ENCODE measurements at places on chromosomes 1 and 21. TPM values are rescaled to one million over a fixed set of nuclear protein-coding genes. Genes with fewer than 3 reads are reported as not detected.

DNA sequence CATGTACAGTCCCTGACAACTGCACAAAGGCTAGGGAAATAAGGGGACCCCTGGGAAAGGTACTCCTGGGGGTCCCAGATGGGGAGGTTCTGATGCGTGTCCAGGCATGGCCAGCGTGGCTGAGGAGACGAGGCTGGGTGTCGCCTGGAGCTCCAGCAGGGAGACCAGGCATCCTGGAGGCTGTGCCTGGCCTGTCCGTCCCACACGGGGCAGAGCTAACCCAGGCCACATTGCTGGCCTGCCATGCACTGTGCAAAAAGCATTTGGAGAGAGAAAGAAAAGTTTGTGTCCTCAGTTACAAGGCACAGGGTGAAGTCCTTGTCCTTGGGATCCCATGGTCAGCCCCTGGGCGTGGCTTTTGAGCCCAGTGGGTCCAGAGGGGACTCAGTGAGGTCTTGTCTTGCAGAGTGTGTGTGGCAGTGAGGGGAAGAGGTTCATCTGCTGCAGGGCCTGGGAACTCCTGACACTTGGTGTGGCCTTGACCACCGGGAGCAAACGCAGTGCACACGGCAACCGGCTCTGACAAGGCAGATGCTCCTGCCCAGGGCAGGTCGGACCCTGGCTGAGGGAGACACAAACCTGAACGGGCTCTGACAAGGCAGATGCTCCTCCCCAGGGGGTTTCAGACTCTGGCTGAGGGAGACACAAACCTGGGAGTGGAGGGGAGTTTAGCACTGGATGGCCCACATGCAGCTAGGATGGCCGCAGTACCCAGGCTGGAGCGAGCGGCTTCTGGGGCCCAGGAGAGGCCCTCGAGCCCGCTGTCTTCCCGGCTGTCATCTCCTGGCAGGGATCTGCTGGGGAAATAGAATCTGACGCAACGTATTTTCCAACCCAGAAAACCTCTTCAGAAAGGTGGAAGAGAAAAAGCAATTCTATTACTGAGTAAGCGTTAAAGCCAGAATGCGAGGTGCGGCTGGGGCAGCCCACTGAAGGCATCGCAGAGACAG is 37.3 kb upstream of the COL18A1 start:
- no peak for DNase-seq

GRCh38 chr1:157739229-157739901 is 37.6 kb downstream of the FCRL2 start:
- DNase-seq = no peak

DNA sequence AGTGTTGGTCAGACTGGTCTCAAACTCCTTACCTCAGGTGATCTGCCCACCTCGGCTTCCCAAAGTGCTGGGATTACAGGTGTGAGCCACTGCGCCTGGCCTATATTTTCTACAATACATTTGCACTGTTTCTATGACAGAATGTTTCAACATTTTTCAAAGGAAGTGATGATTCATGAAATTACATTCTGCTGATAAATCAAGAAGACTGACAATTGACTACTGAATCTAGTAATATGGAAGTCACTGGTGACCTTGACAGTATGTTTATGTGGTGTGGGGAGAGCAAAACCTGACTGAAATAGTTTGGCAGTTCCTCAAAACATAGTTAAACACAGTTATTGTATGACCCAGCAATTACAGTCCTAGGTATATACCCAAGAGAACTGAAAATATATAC is 18.1 kb downstream of the LRIF1 start:
- DNase-seq = no peak

DNA sequence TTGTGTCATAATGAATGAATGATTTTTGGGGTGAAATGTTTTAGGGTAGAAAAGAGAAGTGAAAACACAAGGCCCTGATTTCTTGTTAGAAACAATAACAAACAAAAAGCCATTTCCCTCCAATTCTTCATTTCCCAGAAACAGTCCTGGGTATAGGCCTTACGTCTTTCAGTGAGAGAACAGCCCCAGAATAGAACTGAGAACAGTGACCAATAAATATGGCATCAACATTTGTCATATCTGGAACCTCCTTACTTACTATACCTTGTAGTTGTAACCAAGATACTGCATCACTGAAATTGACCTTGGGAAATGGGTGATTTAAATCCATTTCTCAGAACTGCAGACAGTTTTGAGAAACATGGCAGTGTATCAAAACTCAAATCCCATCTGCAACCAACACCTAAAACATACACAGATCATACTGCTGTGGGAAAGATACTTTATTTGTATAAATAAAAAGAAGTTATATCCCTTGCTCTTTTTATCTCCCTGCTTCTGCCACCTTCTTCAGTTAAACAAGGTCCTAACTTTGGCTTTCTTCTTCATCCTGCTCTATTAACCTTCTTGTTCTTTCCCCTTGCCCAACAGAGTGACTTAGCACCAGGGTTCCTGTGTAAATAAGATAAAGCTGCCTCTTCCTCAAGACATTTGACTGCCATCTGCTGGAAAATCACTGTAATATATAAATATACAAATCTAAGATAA is 19.5 kb downstream of the XKR8 start:
- DNase-seq = peak; percentile 72

GRCh38 chr1:226686440-226687425 is 52.3 kb downstream of the ITPKB start:
- no peak for DNase-seq

GRCh38 chr21:40270047-40270446 is 402.8 kb downstream of the PCP4 start:
- peak; percentile 66 for DNase-seq

GRCh38 chr1:221926441-221926840 is 184.6 kb upstream of the DUSP10 start:
- no peak for DNase-seq

GRCh38 chr1:238722812-238723211 is 663.6 kb upstream of the CHRM3 start:
- DNase-seq = no peak

GRCh38 chr1:51410568-51411460 is 80.5 kb upstream of the TTC39A start:
- no peak for DNase-seq

GRCh38 chr1:180962178-180962577 is 49.5 kb downstream of the KIAA1614 start:
- no peak for DNase-seq

DNA sequence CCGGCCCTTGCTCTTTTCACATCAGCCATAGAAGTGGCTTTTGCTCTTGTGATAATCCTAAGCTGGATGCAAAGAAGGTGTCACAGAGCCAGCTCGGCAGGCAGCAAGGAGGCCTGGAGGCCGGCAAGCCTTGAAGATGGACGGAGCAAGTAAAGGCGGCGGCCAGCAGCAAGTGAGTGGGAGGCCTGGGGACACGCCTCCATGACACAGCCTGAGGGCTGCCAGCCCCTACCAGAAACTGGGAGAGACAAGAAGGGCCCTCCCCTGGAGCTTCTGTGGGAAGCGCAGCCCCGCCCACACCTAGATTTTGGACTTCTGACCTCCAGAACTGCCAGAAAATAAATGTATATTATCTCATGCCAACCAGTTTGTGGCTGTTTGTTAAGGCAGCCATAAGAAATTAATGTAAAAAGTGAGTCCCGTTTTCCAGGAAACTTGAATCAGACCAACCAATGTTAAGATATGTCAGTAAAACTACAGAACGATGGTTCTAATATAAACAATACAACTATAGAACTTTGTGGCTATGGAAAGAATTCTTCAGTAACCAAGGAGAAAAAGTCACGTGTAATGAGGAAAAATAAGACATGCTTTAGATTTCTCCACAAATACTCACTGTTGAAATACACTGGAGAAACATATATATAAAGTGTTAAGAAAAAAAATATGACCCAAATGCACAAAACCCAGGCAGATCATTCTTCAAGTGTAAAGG is 49.9 kb downstream of the BACE2 start:
- peak; percentile 75 for DNase-seq

GRCh38 chr1:151838222-151839081 is 1.2 kb downstream of the C2CD4D start:
- peak; percentile 62 for DNase-seq

GRCh38 chr1:228291906-228292608 is 84.2 kb downstream of the OBSCN start:
- DNase-seq = no peak

DNA sequence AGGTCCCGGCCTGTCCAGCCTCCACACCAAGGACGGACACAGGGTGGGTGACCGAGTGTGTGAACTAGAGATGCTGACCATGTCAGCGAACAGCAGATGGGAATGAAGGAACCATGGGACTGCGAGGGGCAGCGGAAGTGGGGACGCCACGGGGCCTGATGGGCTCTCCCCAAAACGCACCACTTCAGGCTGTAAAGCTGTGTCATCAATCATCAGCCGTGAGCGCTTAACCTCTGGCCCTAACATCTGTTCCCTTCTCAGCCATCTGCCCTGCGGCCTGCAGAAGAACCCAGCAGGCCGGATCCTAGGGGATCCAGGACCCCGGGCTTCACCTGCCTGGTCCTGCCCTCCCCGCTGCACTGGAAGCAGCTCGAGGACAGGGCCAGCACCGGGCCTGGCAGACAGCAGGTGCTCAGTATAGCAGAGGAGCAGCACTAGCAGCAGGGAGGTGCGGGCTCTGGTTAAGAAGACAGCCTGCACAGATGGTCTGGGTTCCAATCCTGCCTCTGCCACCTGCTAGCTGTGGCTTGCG is 58.7 kb downstream of the DMRTB1 start:
- DNase-seq = no peak

DNA sequence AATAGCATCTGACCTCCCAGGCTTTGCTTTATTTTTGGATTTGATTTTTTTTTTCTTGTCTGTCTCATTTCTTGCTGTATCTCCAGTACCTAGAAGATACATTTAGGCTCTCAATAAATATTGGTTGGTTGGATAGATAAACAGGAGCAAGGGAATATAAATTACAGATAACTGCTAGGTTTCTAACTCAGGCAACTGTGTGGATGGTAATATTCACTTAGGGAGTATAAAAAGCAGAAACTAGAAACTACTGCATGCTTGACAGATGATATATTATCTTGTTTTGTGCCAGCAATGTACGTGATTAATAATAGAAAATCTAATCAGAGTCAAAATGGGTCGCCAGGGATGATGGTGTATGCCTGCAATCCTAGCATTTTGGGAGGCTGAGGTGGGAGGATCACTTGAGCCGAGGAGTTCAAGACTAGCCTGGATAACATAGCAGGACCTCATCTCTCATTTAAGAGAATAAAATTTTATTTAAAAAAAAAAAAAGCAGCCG is 31.0 kb upstream of the TARS2 start:
- DNase-seq = no peak

- DNase-seq = no peak
Observed at GRCh38 chr1:212203630-212204029, 81.6 kb upstream of the PPP2R5A start.

GRCh38 chr21:31443736-31444521 is 99.9 kb upstream of the TIAM1 start:
- peak; percentile 85 for DNase-seq

DNA sequence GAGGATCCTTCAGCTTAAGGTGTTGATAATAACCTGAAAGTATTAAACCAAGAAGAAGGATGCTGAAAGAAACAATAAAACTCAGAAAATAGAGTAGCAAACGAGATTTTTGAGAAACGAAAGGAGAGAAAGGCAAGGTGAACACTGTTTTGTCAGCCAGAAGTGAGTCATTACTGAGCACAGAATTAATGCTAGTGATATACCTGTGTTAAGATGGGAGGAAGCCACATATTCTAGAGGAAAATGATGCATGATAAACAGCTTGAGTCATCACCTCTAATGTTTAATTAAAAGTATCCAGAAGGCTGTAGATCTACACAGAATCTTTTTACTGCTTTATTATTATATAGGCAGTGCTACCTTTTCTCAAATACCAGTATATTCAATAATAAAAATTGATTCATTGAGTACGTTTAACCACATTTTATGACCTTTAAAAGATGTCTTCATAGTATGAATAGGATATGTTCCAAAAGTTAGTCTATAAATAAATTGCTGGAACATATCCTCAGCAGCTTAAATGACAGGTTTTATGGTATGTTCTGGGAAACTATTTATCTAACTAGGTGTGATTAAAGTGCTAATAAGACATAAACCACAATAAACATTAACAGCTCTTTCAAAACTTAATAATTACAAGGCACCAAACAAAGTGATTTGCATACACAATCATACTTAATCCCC is 10.3 kb downstream of the SH3GLB1 start:
- no peak for DNase-seq

DNA sequence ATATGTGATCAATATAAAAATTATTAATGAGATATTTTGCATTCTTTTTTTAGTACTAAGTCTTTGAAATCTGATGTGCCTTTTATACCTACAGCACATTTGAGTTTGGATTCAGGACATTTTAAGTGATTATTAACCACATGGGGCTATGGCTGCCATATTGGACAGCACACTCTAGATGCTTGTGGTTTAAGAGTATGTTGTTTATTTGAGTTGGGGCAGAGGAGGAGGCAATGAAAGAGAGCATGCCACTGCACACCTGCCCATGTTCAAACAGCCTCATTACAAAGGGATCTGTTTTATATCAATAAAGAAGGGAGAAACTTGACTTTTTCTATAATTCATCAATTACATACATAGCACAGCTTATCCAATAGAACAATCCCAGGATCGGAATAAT is 99.4 kb upstream of the EDEM3 start:
- no peak for DNase-seq

DNA sequence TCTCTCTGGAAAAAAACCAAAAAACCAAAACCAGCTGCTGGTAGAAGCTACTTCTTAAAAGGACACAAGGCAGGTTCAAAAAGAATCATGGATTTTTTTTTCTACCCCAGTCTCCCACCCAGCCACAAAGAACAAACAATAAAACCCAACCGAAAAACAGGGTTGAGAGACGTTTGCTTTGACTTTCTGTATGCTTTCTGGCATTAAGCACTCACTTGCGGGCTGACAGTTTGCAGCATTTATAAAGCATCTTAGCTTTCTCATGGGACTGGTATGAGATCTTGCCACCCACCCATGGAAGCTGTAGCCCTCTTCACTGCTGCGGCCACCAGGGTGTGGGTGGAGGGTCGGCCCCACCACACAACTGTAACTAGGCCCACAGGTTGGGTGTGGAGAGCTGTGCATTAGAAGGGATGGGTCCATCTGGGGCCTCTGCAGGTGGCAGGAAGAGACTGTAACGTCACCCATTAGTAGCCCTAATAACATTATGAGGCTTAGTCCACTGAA is 165.7 kb downstream of the RHOU start:
- no peak for DNase-seq

Gene HEYL
- polyA plus RNA-seq = 44.1 TPM

Gene TSTD1
- 25.6 TPM for polyA plus RNA-seq

Gene ST6GALNAC3
- polyA plus RNA-seq = 11.0 TPM

Gene AGO1
- polyA plus RNA-seq = 10.2 TPM
